ENCODE measurements at places on chromosomes 2 and 18.

- DNase-seq: no peak
Observed at GRCh38 chr2:32663864-32664263, 36.0 kb downstream of the TTC27 start.

- DNase-seq: no peak
Observed at GRCh38 chr18:67280486-67281242, 235.9 kb downstream of the DSEL start.

- no peak for DNase-seq
Observed at GRCh38 chr2:230137902-230138539, 69.3 kb upstream of the SLC16A14 start.

DNA sequence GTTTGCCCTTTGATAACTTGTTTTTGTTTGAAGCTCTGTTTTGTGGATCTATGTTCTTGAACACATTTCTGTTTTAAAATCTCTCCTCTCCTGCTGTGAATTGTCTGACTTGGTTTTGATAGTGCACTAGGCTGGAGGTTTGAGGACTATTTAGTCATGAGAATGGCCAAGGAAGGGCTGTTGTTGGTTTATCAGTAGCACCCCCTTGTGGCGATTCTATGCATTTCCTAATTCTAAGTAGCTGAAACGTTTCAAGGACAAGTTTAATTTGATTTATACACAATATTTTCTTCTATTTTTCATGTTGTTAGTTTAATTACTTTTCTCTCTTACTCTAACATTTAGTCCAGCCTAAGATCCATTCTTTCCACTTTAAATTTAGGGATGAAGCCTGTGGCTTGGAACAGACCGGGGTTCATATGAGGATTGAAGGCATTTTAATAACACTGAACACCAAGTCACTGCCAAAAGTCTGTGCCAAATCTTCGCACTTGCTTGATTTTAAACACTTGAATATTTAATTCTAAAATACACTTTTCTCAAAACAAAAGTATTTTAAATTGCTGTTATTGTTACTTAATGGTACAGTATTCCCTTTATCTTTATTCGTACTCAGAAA, 166.0 kb downstream of the SOCS6 start:
- DNase-seq: no peak

GRCh38 chr2:144547494-144547893, 27.6 kb upstream of the ZEB2 start:
- no peak for DNase-seq

GRCh38 chr2:210540900-210541289, 15.5 kb upstream of the CPS1 start:
- no peak for DNase-seq

GRCh38 chr2:127414638-127415592, 3.3 kb upstream of the PROC start:
- no peak for DNase-seq

DNA sequence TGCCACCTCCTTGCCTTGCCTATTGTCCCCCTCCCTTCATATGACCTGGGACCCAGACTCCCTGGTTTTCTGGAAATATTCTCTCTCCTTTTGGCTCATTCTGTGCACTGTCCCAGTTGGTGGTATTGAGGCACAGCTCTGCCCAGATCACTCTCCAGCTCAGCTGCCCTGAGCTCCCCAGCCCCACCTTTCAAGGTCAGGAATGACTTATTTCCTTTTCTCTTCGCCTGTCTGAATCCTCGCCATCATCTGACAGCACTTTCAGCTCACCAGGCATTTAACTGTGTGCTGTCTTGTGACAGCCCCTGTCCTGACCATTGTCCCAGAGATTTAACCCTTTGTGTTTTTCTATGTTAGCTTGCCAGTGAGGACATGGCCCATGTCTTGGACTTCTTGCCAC, 133.0 kb downstream of the MSH2 start:
- no peak for DNase-seq

DNA sequence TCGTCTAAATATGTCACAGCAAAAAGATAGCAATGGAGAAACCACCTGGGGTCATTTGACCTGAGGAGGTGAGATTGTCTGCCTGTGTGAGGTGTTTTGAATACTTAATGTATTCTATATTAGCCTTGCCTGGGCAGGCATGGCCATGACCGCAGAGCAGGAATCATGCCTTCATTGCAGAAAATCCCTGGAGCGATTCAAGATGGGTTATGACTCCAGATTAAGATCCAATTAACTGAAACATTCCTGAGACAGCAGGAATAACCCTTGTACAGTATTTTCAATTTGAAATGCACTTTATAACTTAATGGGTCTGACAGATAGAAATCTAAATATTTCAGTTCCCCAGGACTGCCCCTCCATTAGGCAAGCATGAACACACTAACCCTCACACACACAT, 227.3 kb upstream of the RAB6C start:
- no peak for DNase-seq

DNA sequence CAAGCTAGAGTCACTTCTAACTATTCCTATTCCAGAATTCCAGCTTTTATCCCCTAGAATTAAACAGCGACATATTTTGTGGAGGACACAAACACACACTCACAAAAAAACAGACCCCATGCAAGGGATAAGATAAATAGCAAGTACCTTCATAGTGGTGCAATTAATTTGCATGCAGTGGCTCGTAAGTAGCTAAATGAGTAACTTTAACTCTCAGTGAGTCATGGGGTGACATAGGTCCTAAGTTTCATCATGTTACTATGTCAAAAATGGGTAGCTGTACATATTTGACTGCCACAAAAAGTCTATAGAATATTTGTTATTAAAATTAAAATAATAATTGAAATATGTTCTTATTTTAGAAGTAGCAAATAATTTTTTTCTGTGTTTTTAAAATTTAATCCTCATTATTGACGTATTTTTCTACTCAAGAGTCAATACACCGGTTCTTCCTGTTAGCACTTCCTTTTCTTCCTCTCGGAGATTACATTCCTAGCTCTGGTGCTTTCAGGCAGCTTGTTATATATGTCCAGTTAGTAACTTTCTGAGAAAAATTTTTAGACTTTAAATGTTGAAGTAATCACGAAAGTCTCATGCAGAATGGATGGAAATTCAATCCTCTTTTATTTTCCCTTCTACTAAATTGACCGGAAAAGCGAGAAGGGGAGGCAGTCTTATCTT, 247.0 kb downstream of the KCNH7 start:
- no peak for DNase-seq

- DNase-seq: no peak
Observed at GRCh38 chr2:216090369-216090786, 8.7 kb downstream of the TMEM169 start.

DNA sequence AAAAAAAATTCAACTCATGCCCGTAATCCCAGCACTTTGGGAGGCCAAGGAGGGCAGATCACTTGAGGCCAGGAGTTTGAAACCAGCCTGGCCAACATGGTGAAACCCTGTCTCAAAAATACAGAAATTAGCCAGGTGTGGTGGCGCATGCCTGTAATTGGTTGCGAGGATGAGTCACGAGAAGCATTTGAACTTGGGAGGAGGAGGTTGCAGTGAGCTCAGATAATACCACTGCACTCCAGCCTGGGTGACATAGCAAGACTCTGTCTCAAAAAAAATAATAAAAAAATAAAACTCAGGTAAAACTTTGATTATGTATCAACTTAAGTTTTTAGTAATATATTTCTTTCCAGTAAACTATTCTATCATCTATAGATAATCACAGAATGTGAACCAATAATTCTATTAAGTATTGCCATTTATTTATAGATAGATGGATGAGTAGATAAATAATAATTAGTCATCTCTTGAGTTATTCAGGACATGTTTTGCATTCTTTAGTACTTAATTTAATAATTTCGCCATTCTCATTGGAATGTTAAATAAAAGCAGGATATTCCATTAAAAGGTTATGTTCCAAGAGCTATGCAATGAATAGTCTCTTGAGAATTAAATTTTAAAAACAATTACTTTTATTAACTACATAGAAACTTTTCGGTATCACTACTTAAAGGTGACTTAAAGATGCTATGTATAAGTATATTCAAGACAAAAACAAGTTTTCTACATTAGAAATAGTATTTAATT, 48.7 kb downstream of the WDPCP start:
- DNase-seq: no peak

DNA sequence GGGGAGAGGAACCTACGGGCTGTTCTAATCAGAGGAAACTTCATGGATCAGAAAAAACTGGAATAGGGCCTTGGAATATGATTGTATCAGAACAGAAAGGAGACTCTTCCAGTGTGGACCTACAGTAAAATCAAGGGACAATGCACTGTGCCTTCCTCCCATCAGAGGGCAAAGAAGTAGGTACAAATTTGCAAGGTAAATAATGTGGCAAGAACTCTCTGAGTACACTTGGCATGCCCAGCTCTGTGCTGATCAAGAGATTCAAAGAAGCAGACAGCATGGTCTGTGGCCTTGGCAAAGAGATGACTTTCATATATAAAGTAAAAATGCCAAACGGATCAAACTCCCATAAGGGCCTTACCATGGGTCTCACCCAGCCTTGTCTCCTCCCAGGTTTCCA, 242.6 kb upstream of the OSR1 start:
- DNase-seq: no peak

DNA sequence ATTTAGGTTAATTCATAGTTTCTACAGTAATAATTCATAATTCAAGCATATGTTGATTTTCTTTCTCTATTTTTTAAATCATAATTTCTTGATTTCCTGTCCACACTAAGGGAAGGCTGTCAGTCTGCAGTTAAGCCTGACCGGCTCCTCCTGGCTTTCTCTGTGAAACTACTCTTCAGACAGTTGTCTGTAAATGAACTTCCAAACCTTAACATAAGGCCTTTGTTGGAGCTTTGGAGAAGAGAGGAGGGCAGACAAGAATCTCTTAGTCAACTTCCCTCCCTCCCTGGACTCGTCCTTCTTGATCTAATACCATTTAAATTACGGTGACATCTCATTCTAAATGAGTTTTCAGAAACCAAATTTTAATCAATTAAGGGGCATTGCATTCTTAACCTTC, 404.1 kb upstream of the ST6GAL2 start:
- no peak for DNase-seq

DNA sequence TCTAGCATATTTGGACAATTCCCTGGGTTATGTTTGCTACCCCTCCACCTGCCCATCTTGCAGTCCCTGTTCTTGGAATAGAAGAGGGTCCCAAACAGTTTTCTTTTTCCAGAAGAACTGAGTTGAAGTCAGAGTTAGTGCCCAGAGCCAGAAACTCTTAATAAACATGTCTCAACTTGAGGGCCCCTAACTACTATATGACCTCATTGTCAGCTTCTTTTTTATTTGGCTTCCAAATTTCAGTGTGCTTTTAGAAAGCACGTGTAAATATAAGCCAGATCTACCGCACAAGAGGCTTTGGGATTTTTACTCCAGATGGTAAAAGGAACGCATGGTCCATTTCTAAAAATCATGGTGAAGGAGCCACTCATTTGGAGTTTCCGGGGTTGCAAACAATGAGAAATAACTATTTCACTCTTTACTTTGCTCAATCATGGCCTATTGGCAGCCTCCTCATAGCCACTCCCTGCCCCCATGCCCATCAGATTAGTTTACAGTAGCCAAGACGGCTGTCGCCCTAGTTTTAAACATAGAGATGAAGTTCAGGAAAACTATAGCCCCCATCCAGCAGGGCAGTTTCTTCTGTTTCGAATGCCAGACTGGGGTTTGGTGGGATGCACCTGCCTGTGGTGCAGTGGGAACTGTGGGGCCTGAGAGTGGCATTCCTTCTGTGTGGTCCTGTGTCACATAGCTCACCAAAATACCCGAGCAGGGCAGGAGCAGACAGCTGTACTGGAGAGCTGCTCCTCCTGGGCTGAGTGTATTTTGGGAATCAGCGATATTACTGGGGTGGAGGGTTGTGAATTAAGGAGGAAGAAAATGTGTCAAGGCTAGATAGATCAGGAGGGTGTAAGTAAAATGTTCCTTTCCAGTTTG, 1.7 kb downstream of the MAPRE3 start:
- DNase-seq: no peak

DNA sequence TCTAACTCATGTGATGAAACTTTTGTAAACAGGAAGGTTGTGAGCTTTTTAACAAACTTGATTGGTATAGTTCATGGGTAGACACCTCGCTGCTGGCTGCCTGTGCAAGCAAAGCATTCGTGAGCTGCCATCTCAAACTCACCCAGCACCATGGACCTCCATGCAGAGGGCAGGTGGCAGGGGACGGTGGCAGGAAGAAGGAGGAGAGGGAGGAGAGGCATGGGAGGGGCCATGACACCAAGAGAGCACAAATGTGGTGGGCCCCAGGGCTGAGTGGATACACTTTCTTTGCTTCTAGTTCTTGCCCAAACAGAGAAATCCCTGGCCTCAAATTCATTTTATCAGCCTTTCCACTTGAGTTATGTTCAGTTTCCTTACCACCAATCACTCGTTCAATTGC, 29.1 kb downstream of the AFG3L2 start:
- no peak for DNase-seq

DNA sequence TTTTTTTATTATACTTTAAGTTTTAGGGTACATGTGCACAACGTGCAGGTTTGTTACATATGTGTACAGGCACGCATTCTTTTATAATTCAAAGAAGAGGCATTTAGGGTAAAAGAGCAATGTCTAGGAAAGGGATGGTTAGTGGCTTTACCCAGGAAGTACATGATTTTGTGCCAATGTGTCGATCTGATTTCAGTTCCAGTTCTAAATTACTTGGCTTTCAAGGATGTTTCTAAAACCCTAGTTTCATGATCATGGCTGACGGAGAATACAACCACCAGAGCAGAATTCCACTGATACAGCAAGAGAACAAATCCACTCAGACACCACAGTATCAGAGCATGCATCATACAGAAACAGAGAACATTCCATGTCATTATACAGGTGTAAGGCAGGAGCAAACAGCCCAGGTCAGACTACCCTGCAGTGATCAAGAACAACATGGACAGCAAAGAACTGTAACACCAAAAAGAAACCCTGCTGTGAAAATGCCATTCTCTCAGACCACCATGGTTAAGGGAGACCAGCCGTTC, 116.7 kb upstream of the STK17B start:
- no peak for DNase-seq

DNA sequence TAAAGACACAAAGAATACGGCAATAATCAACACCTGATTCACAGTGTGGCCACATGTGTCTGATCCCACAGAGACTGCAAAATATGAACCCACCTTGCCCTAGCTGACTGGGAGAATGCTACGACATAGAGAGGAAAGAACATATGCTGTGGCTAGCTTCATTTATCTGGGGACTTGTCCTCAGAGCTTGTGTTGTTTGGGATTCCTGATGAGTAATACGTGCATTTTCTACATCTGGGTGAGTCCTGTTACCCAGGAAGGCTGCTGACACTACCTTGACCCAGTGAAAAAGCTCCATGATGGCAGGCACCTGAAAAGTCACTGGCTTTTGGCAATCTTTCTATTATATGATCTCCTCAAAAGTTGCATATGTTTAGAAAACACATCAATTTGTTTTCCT, 427.7 kb upstream of the LYPD1 start:
- no peak for DNase-seq

- no peak for DNase-seq
Observed at GRCh38 chr2:227630322-227630721, 13.0 kb downstream of the SCYGR4 start.

GRCh38 chr18:35571138-35571537, 10.4 kb upstream of the GALNT1 start:
- DNase-seq: no peak

GRCh38 chr2:144876013-144876412, 356.1 kb upstream of the ZEB2 start:
- no peak for DNase-seq

- DNase-seq: no peak
Observed at GRCh38 chr2:215358891-215359575, 47.2 kb downstream of the ATIC start.

GRCh38 chr2:187989925-187990623, 301.6 kb upstream of the GULP1 start:
- no peak for DNase-seq

Data from cortex of kidney (tissue), 1 donor.